ENCODE measurements at places on chromosomes 6 and 20.

- no peak for DNase-seq
Measured at GRCh38 chr6:11718031-11718430, 60.6 kb downstream of the ADTRP start.

- DNase-seq: no peak
Measured at GRCh38 chr6:408148-408547, 16.6 kb downstream of the IRF4 start.

DNA sequence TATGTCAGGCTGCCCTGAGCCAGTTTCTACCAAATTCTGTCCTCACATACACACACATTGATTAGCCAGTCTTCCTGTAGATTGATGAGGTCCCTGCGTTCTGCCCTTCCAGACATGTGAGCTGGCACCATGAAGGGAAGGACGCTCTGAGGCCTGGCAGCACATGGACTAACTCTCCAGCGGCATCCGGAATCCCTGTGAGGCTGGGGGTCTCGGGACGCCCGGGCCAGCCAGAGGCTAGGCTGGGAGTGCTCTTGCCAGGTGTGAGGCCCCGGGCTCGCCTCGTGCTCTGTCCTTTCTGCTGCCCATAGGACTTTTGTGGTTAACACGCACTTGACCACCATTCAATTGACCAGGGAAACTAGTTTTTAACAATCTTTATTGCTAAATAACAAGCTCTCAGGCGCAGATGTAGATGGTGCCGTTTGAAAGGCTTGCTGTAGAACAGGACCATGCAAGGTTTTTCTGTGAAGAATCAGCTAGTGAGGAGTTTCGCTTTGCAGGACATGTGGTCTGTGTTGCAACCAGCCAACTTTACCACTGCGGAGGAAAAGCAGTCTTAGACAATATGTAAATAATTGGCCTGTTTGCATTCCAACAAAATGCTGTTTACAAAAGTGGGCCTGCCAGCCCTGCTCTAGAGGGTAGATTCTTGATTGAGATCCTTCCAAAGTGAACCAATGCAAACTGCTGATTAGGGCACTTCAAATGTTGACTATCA lies 29.3 kb downstream of the FOXF2 start:
- no peak for DNase-seq

DNA sequence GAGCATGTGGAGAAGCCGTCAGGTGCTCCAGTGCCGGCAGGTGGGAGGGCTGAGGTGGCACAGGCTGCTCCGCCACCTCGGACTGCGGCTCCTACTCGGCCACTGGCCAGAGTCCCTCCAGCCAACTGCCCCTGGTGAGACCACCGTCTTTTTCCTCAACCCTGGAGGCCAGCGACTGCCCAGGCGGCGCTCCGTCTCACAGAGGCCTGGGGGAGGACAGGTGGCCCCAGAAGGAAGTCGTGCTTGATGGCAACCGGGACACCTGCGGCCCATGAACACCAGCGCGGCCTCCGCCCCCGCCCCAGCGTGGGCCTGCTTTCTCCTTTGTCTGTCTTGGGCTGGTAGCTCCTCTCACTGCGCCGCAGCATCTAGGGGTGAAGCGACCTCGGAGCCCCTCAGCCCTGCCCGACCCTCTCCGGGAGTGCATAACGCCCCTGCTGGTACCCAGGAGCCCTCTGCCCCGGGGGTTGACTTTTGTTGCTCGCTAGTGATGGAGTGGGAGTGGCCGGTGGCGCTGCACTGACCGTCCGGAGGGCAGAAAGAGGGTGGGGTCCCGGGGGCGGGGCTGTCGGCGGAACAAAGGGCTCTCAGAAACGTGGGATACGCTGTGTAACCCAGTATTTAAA lies 706 bp upstream of the TUBB2B start:
- no peak for DNase-seq

DNA sequence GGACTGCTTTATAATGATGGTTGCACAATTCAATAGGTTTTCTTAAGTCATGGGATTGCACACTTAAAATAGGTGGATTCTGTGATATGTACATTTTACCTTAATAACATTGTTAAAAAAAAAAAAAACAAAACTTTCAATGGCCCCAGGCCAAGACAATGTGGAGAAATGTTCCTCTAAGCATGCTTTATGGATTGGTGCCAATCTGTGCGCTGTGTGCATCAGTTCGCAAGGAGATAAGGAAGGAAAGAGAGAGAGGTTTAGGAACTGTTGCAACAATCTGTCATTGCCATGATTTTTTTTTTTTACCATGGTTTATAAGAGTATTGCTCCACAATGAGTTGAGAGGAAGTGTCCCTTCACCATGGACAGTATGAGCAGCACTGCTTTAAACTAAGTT lies 399.6 kb downstream of the PTPRT start:
- no peak for DNase-seq

DNA sequence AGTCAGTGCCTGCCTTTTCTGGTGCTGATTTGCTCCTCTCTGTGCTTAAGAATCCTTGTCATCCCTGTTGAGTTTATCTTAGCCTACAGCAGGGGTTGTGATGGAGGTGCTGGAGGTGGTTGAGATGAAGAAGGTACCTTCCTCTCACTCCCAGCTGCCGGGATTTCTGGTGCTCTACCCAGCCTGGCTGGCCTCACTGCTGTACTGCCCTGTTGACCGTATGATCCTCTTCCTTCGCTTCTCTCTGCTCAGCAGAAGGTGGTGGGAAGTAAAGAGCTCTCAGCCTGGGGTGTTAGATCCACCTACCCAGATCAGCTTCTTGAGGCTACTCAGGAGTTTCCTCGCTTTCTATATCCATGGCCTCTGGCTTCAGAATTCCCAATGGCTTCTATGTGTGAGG lies 101.0 kb upstream of the NXT1 start:
- DNase-seq: no peak

DNA sequence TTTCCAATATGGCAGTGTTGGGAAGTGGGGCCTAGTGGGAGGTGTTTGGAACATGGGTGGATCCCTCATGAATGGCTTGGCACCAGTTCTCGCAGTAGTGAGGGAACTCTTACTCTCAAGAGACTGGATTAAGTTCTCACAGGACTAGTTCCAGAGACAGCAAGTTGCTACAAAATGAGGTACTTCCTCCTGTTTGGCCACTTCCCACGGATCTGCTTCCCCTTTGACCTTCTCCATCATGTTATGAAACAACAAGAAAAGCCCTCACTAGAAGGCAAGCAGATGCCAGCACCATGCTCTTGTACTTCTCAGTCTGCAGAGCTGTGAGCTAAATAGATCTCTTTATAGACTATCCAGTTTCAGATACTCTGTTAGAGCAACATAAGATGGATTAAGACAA lies 3.1 kb downstream of the RSPH3 start:
- DNase-seq: no peak

DNA sequence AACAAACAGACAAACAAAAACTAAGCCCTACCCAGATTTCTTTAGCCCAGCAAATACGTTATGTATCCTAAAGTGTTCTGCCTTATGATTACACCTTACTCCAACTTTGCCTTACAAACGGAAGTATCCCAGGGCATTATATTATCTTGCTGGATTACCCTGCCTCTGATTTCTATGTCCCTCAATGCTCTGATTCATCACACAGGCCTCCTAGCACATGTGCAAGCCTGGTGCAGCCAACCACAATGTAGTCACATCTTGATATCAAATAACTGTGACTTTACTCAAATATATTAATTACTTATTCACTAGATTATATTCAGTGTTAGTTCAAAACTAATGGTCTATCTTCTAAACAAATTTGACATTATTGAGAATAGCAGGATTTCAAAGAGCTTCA lies 598.6 kb downstream of the TBC1D32 start:
- DNase-seq: no peak

- no peak for DNase-seq
Measured at GRCh38 chr6:51559059-51559458, 528.4 kb downstream of the PKHD1 start.

DNA sequence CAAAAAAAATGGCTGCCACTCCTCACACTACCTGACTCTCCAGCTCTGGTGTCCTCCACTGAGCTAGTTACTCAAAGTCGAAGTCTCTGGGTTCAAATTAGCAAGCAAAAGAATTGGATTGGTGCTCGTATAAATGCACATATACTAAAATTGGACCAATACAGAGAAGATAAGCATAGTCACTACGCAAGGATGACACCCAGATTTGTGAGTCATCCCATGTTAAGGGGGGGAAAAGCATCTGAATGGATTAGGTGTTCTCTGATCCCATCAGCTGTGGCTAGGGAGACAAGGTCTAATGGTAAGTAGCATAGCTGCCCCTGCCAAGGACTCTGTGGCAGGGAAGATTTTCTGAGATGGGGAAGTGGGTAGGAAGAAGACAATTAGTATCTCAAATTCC lies 18.3 kb upstream of the AMD1 start:
- no peak for DNase-seq

GRCh38 chr6:10332111-10332510 lies 82.8 kb downstream of the TFAP2A start:
- DNase-seq: no peak

DNA sequence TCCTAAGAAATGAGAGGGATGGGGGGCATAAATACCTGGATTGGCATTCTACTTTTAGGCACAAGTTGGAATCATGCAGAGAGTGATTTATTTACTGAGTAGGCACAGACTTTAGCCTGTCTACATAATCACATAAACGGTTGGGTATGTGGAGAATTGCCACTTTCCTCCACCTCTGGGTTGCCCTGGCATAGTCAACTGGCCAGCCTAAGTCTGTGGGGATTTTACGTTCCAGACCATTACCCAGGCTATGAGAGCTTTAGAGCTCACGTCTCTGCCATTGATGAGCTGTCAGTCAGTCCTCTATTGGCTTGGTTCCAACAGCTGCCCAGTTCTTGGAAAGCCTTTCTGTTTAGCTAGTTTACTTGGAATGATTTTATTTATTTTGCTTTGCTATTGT lies 5.0 kb upstream of the BHLHE23 start:
- DNase-seq: no peak

- DNase-seq: no peak
Measured at GRCh38 chr6:3456395-3456897, 404 bp downstream of the SLC22A23 start.

GRCh38 chr6:17886891-17887290 lies 100.5 kb downstream of the KIF13A start:
- no peak for DNase-seq

GRCh38 chr20:49766979-49767521 lies 45.6 kb upstream of the SLC9A8 start:
- no peak for DNase-seq

DNA sequence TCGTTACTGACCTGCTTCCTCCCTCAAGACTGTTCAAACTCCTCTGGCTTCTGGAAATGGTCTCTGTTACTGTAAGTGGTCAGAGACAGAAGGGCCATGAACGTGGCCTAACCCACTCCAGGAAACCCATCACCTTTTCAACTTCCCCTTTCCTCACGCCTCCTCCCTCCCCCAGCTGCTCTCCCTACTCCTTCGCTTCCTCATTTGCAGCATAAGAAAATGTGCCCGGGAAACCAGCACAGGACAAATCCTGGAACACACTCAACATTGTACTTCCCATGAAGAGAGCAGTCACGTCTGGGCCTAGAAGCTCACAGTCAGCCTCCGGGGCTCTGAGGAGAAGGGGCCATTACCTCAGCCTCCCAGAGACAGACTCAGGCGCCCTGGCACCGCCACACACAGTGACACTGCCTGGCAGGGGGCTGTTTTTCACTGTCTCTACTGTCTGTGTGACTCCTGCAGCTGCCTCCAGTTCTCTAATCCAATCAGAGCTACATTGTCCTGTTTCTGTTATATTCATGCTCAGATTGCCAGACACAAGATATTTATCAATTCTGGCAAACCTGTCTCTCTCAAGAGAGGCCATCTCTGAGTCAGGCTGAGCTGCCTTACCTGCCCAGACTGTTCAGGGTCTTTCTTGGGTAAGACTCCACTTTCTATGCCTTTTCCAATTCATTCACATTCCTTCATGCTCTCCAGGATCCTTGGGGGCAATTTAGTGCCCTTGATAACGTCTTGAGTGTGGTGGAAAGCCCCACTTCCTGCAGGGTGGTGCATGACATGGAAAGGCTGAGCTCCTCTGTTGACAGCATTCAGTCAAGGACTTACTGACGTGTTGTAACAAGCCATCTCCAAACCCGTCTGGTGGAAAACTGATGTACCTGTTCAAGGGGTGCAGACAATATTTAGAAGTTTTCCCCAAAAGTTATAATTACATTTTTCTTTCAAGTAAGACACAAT lies 242.2 kb downstream of the HIVEP2 start:
- DNase-seq: no peak

DNA sequence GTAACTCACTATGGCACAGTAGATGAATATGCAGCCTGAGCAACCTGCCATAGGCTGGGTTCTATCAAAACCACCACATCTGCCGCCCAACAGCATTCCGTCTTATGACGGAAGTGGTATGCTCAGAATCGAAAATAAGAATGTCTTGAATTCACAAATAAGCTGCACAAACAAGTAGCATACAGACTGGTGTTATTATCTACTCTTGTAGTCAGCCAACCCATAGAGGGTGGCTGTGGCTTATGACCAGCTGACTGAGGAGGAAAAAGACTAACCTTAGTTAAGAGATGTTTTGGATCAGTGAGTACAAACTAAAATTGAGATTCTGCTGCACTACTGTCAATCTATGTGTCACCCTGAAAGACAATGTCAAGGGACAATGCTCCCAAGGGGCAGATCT lies 1255.1 kb upstream of the EYS start:
- DNase-seq: no peak

DNA sequence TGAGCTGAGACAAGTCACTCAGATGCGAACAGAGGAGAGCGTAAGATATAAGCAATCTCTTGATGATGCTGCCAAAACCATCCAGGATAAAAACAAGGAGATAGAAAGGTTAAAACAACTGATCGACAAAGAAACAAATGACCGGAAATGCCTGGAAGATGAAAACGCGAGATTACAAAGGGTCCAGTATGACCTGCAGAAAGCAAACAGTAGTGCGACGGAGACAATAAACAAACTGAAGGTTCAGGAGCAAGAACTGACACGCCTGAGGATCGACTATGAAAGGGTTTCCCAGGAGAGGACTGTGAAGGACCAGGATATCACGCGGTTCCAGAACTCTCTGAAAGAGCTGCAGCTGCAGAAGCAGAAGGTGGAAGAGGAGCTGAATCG lies 9.5 kb upstream of the SNRNP48 start:
- DNase-seq: no peak

- no peak for DNase-seq
Measured at GRCh38 chr6:25334793-25335192, 55.6 kb downstream of the CARMIL1 start.

GRCh38 chr20:33679758-33680485 lies 5.7 kb upstream of the NECAB3 start:
- DNase-seq: no peak

GRCh38 chr6:92545861-92546260 lies 873.5 kb downstream of the EPHA7 start:
- no peak for DNase-seq

GRCh38 chr6:157615420-157615769 lies 207.7 kb upstream of the SNX9 start:
- DNase-seq: no peak

GRCh38 chr6:46949632-46950280 lies 28.0 kb upstream of the ADGRF5 start:
- no peak for DNase-seq

- DNase-seq: no peak
Measured at GRCh38 chr20:45229264-45230056, 8.3 kb downstream of the SEMG2 start.

Measured in stimulated activated CD4-positive, alpha-beta T cell treated with anti-CD3 and anti-CD28 coated beads, Interleukin-1b, Interleukin-23, amount 100 ng/mL, for 1 hour (primary cell).